ENCODE measurements at places on chromosomes 11 and 22.

DNA sequence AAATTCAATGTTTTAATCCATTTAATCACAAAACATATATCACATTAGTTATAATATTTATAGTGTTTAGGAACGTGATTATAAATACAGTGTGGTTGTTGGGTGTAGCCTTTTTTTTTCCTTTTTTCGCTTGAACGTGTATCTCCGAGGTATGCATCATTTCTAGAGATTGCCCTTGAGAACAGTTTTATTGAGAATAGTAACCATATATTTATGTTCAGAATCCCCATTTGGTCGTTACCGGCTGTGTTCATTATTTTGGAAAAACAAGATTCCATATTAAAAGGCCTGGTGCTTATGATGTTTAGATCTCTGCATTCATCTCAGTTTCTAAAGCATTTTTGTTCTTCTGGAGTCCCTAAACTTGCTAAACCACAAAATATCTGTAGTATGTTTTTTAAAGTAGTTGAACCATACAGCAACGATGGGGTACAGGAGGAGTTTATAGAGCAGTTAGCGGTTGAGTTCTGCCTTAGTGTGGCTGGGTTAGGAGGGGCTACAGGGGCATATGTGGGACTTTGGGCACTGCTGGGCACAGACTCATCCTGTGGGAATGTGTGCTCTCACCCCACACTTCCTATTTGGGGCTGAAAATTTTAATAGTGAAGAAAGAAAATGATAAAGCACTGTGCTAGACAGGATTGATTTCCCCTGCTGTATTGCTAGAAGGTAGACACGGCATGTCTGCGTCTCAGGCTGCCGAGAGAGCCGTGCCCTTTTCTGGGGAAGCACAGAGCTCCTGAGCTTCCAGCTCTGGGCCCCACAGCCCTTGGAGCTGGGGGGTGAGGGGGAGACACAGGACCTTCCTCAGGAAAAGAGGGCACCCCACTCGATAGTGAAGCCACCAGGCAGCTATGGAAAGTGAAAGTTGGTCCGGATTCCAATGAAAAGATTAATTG, 81.5 kb upstream of the PPARA start:
- DNase-seq: no peak

GRCh38 chr11:104926771-104927611, 28.7 kb upstream of the CASP12 start:
- no peak for DNase-seq

DNA sequence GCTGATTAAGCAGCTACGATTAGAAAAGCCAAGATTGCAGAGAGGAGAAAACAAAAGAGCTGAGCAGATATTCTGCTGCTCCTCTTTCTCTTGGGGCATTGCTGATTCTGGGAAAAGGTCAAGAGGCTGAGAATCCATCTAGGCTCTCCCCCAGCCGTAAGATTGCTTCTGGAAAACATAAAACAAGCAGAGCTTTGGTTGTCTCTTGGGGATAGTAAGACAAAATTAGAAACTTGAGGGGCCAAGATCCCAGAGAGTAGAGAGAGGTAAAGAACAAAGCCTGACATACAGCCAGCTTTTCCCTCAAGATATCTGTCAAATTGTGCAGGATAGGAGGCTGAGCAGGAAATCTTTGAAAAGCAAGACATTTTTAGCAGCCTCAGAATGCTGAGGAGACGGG, 158.2 kb downstream of the TTC28 start:
- DNase-seq: no peak

DNA sequence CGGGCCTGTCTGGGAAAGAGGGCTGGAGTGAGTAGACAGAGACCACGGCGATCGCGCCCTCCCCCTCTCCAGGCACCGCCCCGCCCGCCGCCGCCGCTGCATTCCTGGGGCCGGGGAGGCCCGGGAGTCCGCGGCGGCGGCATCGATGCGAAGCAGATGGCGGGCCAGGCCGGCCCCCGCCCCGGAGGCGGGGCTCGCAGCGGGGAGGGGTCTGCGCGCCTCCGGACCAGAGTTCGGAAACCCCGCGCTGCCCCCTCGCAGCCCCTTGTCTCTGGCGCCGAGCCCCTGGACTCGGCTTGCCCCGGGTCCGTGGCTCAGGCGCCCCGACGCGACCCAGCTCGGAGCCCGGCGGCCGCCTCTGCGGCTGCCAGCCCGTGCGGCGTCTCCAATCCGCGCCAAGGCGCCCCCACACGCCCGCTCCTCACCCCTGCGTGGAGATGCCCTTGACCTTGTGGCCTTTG, 1.3 kb downstream of the SCARF2 start:
- DNase-seq: no peak

DNA sequence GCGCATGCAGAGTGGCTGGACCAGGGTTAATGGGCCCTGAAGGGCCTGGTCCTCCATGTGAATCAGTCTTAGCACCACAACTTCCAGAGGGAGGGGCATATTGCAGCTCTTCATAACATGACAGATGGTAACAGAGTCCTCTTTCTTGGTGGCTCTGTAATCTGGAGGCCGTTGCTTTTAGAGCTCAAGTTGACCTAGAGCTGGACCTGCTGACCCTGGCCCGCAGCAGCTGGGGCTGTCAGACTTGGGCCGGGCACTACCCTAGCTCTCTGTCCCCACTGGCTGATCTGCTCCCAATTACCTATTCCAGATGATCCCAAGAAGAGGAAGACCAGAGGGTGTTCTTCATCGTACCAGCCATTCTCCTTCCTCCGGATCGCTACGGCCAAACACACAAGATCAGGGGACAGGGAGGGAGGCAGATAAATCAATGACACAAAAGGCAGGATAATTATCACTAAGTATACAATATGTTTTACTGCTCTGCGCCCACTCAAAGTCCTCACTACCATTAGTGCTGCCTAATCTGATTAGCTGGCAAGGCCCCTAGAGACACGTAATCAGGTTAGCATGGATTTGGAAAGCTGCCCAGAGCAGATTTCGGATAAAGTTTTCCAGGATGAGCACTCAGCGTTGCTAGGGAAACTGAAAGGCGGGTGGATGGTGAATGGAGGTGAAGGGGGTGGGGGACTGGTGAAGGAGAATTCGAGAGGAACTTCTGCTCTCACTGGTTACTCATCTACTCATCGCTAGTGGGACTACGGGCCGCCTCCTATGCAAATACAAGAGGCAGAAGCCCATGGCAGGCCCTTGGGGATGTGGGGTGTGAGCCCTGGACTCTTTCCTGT, 64.5 kb upstream of the PHOX2A start:
- DNase-seq: no peak

GRCh38 chr11:119919656-119920055, 190.7 kb upstream of the NECTIN1 start:
- no peak for DNase-seq

Measured in activated T-cell treated with anti-CD3 and anti-CD28 coated beads for 48 hours (primary cell).